ENCODE measurements at places on chromosomes 13 and 19.
A peak's percentile ranks its signal among the peaks of the same experiment; 100 is the strongest.

GRCh38 chr19:5254944-5255343 lies 85.7 kb downstream of the PTPRS start:
- no peak for DNase-seq

GRCh38 chr19:2540646-2541454 lies 64.9 kb downstream of the GADD45B start:
- DNase-seq = peak; percentile 90

GRCh38 chr19:6556043-6556449 lies 25.2 kb downstream of the TNFSF9 start:
- DNase-seq = no peak

- DNase-seq = no peak
Observed at GRCh38 chr19:46524308-46524707, 28.6 kb upstream of the PNMA8B start.

- no peak for DNase-seq
Observed at GRCh38 chr13:104764600-104764999, 1698.4 kb upstream of the SLC10A2 start.

- DNase-seq = no peak
Observed at GRCh38 chr13:104140552-104140951, 1074.3 kb upstream of the SLC10A2 start.

- DNase-seq = no peak
Observed at GRCh38 chr13:74190999-74191398, 56.8 kb upstream of the KLF12 start.

DNA sequence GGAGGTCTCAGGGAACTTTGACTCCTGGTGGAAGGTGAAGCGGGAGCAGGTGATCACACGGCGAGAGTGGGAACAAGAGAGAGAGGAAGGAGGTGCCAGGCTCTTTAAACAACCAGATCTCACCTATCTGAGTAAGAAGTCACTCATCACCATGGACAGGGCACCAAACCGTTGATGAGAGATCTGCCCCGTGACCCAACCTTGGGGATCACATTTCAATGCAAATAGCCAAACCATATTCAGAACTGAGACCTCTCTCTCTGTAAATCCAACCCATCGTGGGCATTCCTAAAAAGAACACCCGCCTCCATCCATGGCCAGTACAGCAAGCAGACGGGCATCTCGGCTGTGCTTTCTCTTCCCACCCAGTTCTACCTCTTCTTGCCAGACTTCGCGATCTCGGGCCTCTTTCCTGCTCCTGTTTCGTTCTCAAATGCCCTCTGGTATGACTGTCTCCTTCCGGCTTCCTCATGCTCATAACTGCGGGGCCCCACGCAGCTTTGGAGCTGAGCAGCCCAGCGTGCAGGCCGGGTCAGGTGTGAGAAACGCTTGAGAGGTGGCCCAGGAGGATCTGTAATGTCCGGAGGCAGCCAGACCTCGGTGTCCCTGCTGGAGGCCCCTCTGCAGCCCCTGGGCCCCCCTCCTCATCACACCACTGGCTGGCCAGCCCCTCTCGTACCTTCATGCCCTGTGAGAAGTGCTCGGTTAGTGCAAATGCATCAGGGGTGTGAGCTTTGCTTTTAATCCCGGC lies 97.0 kb upstream of the GPR183 start:
- DNase-seq = peak; percentile 71

DNA sequence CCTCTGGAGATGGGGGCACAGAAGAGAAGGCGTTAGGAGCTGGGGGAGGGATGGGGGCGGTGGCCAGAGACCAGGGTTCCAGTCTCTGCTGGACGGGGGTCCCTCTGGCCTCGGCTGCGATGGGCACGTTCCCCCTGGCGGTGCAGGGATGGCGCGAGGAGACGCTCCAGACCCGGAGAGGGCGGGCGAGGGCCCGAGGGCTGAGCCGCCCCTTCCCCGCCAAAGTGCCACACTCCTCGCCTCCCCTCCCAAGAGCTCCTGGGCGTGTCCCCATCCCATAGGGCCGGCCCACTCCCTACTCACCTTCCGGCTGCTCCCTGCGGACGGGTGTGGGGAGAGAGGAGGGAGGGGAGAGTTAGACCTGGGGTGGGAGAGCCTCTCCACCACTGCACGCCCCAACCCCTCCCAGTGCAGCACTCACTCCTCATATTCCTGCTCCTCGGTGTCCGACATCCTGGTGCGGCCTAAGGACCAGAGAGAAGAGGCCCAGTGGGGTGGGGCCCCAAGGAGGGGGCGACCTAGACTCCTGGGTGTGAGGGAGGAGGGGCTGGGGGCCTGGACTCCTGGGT lies 2.2 kb downstream of the TNNT1 start:
- peak; percentile 88 for DNase-seq

- DNase-seq = no peak
Observed at GRCh38 chr13:108227651-108228272, 9.6 kb downstream of the ABHD13 start.

GRCh38 chr19:51903192-51903591 lies 1.6 kb downstream of the ZNF649 start:
- DNase-seq = no peak

GRCh38 chr19:34220472-34221063 lies 33.8 kb upstream of the GARRE1 start:
- peak; percentile 60 for DNase-seq

DNA sequence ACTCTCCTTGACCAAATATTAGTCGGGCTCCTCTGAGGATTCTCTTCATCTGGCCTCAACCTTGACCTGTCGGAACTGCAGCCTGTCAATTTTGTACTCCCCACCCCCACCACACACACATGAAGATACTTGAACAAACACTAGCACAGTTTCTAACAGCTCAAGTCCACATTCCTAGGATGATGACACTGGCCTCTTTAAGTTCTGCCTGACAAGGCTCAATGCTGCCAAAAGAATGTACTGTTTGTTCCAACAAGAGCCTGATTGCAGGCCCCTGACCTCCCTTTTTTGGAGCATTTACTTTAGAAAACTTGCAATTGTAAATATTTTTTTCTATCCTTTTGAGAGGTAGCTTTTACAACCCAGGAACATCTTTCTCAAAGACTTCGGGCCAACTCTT lies 169.2 kb upstream of the IRS2 start:
- no peak for DNase-seq

DNA sequence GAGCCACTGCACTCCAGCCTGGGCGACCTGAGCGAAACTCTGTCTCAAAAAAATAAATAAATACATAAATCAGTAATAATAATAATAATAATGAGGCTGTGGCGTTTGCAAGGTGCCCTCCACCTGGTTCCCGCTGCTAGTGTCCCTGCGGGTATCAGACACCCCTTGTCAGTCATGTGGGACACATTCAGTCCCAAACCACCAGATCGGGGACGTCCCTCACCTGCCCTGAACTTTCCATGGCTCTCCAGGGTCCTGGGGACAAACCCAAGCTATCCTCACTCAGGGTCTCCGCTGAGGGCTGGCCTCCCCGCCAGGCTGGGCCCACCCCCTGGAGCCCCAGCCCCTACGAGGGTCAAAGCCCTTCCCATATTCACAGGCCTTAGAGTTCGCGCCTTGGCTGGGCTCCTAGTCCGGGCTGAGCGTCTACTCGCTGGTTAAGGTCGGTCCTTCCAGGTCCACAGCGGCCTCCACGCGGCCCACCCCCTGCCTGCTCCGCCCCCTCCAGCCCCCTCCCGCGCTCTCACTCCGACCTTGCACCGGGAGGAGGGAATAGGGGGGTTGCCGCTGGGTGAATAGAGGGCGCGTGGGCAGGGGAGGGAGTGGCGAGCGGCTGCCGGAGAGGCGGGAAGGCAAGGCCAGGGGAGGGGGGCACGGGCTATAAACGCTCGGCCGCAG lies 349 bp upstream of the KISS1R start:
- peak; percentile 59 for DNase-seq

DNA sequence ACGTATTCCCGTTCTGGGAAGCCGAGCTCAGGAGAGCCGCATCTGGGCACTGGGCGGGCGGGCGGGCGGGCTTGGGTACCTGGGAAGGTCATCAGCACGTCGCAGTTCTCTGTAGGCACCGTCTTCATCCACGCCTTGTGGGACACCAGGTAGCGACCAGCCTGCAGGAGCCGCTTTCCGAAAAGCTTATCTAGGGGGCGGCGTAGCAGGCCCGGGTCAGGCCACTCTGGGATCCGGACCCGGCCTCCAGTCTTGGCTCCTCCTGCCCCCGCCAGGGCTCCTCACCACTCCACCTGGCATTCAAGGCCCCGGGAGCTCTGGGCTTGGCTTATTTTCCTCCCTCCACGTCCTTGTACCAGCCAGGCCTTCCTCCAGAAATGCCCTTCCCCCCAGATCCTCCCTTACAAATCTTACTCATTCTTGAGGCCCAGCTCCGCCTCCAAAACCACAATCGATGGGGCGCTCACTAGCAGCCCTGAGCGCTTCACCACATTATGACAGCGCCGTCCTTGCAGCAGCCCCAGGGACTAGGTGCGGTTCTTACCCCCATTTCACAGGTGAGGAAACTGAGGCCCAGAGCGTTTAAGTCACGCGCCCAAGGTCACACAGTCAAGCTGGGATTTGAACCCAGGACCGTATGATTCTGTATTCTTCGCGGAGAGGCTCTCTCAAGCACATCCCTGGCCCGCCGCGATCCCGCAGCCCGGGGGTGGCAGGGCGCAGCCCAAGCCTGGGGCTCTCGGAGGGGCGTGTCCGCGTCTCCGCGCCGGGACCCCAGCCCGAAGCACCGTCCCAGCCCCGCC lies 843 bp downstream of the ANO8 start:
- no peak for DNase-seq

DNA sequence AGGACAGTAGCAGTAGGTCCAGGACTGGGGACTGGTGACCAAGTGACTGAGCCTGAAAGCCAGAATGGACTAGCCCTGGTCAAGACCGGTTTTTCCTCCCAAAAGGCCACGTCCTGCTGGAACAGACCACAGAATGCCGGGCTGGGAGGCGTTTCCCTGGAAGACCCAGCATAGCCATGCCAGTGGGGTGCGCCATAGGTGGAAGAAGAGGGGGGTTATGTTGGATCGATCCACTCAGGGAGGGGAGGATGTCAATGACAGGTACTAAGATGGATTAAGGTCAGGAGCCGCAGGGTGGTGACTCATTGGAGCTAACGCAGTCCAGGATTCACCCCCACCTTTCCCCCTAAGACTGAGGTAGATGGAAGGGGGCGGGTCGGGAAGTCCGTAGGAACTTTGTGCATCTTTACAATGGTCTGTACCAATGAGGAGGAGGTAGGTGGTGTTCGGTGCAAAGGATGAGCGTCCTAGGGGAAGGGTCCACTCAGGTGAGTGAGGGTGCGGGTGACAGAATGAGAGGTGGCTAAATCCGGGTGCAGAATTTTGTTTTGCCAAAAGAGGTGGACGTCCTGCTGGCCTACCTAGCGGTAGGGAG lies 21.0 kb downstream of the VASP start:
- DNase-seq = peak; percentile 41

GRCh38 chr19:6035026-6035425 lies 57.1 kb upstream of the RANBP3 start:
- DNase-seq = no peak

DNA sequence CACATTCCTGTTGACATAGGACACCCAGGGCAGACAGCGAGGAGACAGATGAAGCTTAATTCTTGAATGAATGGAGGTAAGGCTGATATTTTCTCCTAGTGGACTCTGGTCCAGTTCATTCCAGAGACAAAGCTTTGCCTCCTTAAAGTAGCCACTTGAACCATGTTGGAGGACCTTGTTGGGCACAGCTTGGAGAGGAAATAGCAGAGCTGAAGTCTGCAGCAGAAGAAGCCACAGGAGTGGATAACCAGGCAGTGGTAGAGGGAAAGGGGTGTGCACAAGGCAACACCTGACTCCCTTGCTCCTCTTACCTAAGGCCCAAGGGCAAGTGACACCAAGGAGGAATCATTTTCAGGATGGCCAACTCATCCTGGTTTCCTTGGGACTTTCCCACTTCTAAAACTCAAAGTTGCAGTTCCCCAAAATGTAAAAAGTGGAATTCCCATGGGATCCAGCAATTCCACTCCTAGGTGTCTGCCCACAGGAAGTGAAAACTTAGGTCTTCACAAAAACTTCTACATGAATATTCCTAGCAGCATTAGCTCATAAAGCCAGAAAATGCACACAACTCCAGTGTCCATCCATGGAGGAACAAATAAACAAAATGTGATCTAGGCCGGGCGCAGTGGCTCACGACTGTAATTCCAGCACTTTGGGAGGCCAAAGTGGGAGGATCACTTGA lies 6.6 kb upstream of the RFX2 start:
- no peak for DNase-seq

GRCh38 chr13:29530901-29531300 lies 64.6 kb downstream of the SLC7A1 start:
- no peak for DNase-seq

- peak; percentile 91 for DNase-seq
Observed at GRCh38 chr19:2014731-2015607, 545 bp downstream of the BTBD2 start.

GRCh38 chr13:106151056-106151699 lies 384.3 kb downstream of the EFNB2 start:
- DNase-seq = peak; percentile 28

DNA sequence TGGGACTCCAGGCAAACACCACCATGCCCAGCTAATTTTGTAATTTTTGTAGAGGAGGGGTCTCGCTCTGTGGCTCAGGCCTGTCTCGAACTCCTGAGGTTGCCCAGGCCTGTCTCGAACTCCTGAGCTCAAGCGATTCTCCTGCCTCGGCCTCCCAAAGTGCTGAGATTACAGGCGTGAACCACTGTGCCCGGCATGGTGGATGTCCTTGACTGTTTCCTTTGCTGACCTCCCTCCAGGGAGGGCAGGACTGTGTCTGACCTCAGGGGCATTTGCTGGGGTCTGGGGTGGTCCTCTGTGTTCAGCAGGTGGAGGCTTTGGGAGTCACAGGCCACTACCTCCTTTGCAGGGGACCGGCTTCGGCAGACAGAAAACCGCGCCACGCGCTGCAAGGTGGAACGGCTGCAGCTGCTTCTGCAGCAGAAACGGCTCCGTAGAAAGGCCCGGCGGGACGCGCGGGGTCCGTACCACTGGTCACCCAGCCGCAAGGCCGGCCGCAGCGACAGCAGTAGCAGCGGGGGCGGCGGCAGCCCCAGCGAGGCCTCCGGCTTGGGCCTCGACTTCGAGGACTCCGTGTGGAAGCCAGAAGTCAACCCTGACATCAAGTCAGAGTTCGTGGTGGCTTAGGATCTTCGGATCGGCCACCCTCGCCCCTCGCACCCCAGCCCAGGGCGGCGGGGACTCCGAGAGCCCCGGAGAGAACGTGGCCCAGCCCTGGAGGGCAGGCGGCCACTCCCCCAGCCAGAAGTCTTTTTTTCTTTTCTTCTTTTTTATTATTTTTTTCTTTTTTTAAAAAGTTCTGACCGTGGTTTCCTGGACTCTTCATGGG lies 8.5 kb downstream of the MIDN start:
- no peak for DNase-seq

- DNase-seq = no peak
Observed at GRCh38 chr19:30407068-30407709, 35.0 kb downstream of the ZNF536 start.

DNA sequence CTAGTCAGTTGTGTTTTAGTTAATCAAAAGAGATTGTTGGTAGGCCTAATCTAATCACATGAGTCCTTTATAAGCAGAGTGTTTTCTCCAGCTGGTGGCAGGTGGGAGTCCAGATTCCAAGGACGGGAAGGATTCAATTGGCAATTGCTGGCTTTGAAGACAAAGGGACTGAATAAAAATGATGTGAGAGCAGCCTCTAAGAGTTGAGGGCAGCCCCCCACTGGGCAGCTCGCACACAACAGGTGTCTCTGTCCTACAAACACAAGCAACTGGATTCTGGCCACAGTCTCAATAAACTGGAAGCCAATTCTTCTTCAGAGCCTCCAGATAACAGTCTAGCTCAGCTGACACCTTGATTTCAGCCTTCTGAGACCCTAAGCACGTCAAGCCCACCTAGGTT lies 915.2 kb downstream of the PCDH9 start:
- no peak for DNase-seq

Measured in iPS-NIHi11 (cell line).